Stimulated activated CD4-positive, alpha-beta T cell treated with anti-CD3 and anti-CD28 coated beads, Interleukin-1b, Interleukin-23, amount 100 ng/mL, for 1 hour (primary cell): ENCODE measurements at places on chromosomes 5 and 9.
A peak's percentile ranks its signal among the peaks of the same experiment; 100 is the strongest.

DNA sequence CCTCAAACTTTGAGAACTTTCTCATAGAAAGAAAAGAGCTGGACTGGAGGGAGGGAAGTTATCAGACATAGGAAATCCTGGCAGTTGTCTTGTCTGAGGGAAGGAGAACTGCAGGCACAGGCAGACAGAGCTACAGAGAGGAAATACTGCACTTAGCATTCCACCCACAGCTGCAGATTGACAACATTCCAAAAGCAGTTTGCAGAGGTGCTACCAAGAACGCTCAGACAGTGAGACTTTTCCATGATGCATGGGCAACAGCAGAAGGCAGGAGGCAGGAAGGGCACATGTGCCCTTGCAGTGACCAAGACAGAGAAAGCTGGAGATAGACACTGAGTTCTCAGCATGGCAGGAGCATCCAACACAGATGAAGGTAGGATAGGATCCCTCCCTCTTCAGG, 327.5 kb upstream of the ZNF462 start:
- no peak for DNase-seq

- DNase-seq: no peak
Observed at GRCh38 chr9:68861436-68861835, 152.5 kb downstream of the PRKACG start.

- no peak for DNase-seq
Observed at GRCh38 chr5:98570010-98570409, 203.5 kb upstream of the RGMB start.

DNA sequence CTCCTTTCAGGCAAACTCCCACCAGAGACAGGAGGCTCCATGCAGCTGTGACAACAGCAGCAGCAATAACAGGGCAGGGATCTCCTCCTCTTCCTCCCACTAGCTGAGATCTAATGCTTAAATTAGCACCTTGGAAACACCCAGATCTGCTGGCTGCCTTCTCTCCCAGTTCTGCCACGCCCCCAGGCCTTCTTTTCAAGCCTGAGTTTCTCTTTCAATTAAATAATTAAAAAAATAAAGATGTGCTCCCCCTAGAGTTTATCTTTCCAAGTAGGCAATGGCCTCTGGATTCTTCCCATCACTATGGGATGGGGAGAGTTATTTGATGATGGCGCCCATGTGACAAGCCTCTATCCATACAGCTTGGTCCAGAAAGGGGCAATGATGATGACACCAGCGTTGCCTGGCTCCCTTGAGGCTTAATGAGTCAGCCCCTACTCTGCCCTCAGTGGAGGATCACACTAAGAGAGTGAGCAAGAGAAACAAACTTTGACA, 3.8 kb downstream of the FAM219A start:
- no peak for DNase-seq

- no peak for DNase-seq
Observed at GRCh38 chr9:123470121-123470782, 114.3 kb downstream of the CRB2 start.

DNA sequence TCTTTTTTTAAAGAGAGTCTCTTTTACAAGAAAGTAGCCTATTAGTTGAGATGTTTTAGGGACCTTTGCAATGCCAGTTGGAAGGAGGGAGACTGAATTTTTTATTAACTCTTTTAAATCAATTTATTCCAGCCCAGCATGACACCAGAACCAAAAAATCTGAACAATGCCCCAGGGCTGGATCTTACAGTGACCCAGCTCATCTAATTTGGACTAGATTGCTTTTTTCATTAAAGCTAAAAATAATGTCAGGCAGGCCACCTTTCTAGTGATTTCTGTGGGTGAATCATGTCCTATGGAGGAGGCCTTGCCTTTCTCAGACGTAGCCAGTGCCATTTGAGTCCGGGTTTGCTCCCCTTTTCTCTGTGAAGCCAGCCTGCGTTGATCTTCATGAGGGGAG, 38.8 kb downstream of the MAP1B start:
- no peak for DNase-seq

DNA sequence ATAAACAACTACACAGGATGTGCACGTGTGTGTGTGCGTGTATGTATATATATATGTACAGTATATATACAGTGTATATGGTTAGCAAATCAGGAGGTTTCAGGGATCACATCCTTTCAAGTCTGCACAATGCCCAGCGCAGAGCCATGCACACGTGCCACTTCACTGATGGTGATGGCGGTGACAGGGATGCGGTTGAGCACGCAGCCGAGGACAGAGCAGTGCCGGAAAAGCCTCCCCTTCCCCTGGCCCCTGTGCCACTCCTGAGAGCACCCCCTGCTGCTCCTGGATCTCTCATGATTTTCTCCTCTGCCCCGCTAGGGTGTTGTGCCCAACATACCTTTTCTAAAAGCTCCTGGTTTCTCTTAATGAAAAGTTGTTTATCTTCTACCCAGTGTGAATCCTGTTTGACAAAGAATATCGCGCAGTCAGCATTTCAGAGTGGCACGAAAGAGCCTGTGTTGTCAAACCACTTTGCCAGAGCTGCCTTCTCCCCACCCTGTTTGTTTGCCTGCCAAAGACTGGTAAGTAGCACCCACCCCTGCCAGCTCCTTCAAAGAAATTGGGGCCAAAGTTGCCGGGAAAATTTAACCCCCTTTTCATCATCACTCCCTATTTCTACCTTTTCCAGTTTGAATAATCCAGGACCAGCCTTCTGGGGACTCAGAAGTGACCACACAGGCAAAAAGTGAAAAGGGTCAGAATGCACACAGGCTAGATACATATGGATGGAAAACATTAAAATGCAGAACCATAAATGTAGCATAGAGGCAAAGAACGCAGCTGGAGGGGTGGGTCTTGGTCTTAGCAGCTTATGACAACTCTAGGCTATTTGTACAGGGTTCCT, 126.2 kb upstream of the DPYSL3 start:
- no peak for DNase-seq

GRCh38 chr5:135988546-135988945, 33.8 kb upstream of the LECT2 start:
- no peak for DNase-seq

DNA sequence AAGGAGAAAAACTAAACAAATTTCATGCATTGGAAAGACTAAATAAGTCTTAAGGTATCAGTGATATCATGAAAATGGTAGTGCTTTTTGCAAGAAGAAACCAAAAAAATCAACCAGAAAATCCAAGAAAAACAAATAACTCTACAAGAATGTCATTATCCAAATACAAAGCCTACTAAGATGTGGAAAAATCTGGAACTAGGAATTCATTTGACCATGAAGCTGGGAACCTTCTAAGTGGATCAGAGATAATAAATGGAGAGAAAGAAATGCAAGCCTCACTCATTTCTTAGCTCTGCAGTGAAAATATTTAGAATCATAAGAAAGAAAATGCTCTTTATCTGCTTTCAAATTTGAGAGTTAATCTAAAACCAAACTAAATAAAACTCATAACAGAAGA, 51.3 kb downstream of the RASEF start:
- no peak for DNase-seq

GRCh38 chr9:133238272-133238850, 29.3 kb upstream of the OBP2B start:
- DNase-seq: no peak

DNA sequence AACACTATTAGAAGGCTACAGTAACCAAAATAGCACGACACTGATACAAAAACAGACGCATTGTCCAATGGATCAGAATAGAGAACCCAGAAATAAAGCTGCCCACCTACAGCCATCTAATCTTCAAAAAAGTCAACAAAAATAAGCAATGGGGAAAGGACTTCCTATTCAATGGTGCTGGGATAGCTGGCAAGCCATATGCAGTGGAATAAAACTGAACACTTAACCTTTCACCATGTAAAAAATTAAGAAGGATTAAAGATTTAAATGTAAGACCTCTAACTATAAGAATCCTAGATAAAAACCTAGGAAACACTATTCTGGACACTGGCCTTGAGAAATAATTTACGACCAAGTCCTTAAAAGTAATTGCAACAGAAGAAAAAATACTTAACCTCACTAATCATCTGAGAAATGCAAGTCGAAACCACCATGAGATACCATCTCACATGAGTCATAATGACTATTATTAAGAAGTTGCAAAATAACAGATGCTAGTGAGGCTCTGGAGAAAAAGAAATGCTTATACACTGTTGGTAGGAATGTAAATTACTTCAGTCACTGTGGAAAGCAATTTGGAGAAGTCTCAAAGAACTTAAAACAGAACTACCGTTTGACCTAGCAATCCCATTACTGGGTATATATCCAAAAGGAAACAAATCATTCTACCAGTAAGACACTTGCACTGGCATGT, 203.3 kb upstream of the CDH9 start:
- no peak for DNase-seq

DNA sequence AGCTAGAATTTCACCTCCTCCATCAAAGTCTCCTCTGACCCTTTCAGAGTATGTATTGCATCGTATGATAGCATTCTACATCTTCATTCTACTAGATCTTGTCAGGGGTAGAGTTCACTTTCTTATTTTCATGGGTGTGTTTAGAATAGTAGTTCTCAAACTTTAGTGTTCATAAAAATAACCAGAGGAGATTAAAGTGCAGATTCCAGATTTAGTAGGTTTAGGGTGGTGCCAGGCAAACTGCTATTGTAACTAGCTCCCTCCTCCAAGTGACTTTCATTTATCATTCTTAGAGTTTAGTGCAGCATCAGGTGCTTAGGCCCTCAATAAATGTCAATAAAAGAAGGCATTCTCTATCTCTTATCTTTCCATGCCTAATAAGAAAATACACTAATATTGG, 7.2 kb upstream of the FYB1 start:
- DNase-seq: no peak

DNA sequence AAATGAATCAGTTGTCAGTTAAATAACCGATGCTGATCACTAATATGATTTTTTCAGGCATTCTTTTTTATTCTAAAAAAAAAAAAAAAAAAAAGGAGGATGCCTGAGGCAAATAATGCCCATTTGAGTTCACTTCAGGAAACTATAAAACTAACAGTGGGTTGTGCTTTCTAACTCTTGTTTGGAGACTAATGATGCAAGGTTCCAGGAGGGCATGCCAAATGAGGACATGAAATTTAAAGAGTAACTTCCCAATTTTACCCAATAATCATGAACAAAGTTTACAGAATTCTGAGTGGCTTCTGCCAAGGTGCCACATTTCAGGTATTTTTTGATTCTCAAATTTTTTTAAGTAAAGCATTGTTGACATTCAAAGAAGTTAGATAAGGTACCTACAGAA, 41.0 kb downstream of the CEP120 start:
- no peak for DNase-seq

GRCh38 chr5:31585895-31586270, 53.0 kb upstream of the PDZD2 start:
- DNase-seq: no peak

DNA sequence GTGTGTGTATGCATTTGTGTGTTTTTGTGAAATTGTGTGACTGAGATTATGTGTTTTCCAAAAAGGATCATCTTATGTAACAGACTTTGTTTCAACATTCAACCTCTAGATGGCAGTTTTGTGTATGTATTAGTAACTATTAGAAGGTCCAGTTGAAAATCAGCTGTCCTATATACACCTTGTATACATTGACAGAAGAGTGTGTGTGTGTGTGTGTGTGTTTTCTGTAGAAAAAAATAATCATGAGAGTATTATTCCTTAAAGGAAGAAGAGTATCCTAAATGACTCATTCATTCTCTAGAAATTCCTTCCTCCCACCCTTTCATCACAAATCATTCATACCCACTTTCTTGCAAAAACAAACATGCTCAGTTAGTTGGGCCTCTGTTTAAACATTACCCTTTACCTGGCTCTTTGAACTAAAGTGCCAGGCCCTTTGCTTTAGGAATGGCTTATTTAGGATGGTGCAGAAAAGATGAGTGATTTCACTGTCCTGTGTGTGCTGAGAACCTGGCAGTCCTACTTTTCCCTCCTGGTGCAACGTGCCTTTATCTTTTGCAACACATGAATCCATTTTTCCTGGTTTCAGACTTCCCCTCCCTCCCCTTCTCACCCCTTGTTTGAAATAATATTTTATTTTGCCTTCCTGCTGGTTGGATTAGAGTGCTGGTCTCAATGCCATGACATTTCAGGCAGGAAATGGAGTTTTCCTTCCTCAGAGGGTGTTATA, 152.2 kb downstream of the ARHGAP26 start:
- DNase-seq: no peak

DNA sequence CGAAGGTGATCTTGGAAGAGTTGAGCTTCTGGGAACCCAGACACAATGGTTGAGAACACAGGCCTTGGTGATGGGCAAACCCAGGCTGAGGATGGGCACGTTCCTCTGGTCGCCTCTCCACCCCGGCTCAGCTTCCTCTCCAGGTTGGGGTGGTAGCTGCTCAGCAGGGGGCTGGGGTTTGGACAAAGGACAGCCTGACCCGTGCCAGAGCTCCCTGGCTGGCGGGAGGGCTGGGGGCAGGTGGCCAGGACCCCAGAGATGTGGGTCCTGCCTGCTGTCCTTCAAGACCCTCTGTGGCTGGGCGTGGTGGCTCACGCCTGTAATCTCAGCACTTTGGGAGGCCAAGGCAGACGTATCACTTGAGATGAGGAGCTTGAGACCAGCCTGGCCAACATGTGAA, 25.2 kb downstream of the NCS1 start:
- no peak for DNase-seq

- no peak for DNase-seq
Observed at GRCh38 chr9:114953959-114954358, 23.6 kb upstream of the TNFSF8 start.

DNA sequence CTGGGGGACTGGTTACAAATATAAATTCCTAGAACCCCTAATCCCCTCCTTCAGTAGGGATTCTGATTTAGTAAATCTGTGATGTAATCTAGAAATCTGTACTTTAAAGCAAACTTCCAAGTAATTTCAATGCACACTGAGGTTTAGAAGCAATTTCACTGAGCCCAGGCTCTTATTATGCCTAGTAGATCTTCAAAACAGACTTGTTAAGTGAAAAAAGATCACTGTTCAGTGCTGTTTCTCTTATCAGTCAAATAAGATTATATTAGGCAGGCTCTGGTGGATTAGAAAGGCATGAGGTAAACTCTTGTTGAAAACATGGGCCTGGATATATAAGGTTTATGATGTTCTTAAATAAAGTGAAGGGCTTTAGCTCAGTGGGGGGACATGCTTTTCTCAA, 293.9 kb downstream of the ADGRV1 start:
- DNase-seq: no peak

GRCh38 chr9:109107402-109108240, 12.1 kb downstream of the TMEM245 start:
- no peak for DNase-seq

- DNase-seq: peak; percentile 30
Observed at GRCh38 chr9:135926402-135927194, 19.3 kb upstream of the CAMSAP1 start.
